ENCODE measurements at places on chromosomes 6 and 20.

DNA sequence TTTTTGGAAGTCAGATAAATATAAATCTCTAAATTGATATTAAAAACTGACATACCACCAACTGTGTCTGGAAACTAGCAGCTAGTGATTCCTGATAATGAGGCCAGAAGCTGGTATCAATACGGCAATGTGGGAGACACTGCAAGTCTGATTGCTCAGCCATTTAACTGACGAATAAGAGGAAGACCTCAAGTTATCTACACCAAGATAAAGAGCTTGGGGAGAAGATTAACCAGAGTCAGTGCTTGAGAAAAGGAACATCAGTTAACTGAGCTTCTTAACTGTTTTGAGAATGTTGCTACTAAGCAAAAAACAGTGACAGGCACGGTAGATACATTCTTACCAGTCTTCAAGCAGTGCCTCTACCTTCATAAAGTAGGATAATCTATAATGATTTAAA is 140.4 kb upstream of the TENT5A start:
- H3K27me3 ChIP-seq = no peaks in the 10 kb centered on the region
- H3K4me1 ChIP-seq = no peaks in the 10 kb centered on the region
- no peak for DNase-seq
- H3K36me3 ChIP-seq = no peaks in the 10 kb centered on the region

- no peaks in the 10 kb centered on the region for H3K36me3 ChIP-seq
- no peak overlapping the region for H3K4me3 ChIP-seq
- H3K27me3 ChIP-seq = no peaks in the 10 kb centered on the region
- no peak overlapping the region for H3K27ac ChIP-seq
Measured at GRCh38 chr6:111032484-111033140, 50.8 kb downstream of the RPF2 start.

- H3K4me3 ChIP-seq = no peak overlapping the region
- H3K4me1 ChIP-seq = no peaks in the 10 kb centered on the region
- peaks cover 25% of the 10 kb centered on the region for H3K27me3 ChIP-seq
- H3K27ac ChIP-seq = no peak overlapping the region
- no peaks in the 10 kb centered on the region for H3K36me3 ChIP-seq
Measured at GRCh38 chr6:6865611-6866010, 242.2 kb upstream of the RREB1 start.

DNA sequence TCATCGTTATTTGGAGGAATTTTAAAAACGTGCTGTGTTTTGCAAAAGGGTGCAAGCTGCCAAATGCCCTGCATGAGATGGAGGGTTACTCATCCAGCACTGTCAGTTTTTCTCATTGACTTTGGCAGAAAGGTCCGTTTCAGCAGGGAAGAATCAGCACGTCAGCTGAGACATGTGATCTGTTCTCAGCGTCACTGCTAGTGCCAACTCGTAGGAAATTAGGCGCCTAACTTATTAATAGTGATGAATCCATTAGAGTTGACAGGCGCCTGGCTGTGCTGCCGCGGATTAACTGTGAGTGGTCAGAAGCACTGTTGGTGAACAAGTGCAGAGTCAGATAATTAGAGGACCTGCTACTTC is 175.5 kb upstream of the FOXQ1 start:
- no peak overlapping the region for H3K27ac ChIP-seq
- H3K4me1 ChIP-seq = no peaks in the 10 kb centered on the region
- no peaks in the 10 kb centered on the region for H3K27me3 ChIP-seq
- DNase-seq = no peak

- no peak overlapping the region for H3K4me3 ChIP-seq
- DNase-seq = no peak
- peaks cover 61% of the 10 kb centered on the region for H3K4me1 ChIP-seq
- H3K27me3 ChIP-seq = no peaks in the 10 kb centered on the region
Measured at GRCh38 chr6:75275067-75275466, 9.5 kb downstream of the TMEM30A start.

DNA sequence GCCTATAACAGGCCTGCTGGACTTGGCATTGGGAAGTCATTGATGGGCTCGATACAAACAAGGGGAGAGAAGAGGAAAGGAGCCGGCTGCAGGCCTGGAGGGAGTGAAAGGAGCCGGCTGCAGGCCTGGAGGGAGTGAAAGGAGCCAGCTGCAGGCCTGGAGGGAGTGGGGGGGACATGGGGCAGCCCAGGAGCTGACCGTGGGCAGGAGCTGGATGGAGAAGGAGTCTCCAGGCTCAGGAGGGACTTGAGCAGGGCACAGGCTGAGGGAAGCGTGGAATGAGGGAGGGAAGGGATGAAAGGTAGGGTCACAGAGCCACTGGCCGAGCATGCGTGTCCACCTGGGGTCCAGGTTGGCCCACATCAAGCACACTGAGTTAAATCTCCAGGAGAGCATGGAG is 32.0 kb downstream of the RPP40 start:
- no peaks in the 10 kb centered on the region for H3K36me3 ChIP-seq
- no peak overlapping the region for H3K4me3 ChIP-seq
- H3K27me3 ChIP-seq = peaks cover 11% of the 10 kb centered on the region
- no peak for DNase-seq
- H3K27ac ChIP-seq = no peak overlapping the region

- H3K4me1 ChIP-seq = peaks cover 12% of the 10 kb centered on the region
- peaks cover 53% of the 10 kb centered on the region for H3K27me3 ChIP-seq
Measured at GRCh38 chr6:41153992-41154625, at the start of gene TREML1. TSS of gene TREML1 (minus strand) at chr6:41154347. CDS start at chr6:41154288, 59 bp downstream.

DNA sequence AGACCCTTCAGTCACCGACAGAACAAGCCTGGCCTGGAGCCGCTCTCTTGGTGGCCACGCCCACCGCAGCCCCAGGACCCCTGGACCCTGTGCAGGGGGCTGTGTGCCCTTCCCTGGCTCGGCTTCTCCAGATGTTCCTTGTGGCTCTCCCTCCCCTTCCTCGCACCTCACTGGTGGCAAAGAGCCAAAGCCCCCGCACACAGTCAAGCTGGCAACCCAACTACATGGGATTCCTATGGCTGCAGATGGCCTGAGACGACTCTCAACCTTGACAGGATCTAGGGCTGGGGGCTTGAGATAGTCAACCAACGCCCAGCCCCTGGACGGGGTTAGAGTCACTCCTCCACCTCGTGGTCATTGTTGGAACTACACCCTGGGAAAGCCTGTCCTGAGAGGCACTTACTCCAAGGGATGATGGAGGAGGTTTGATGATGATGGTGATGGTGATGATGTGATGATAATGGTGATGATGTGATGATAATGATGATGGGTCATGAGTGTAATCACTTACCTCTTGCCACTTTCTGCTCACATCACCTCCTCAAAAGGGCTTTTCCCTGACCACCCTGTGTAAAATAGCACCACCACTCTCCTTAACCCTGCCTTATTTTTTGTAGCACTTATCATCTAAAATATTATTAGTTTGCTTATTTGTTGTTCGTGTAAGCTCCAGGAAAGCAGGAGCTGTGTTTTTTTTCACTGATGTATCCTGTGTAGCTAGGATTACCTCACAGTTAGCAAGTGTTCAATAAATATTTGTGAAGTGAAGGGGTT is 278.4 kb downstream of the LRFN2 start:
- no peaks in the 10 kb centered on the region for H3K36me3 ChIP-seq
- peak; percentile 75 for DNase-seq
- no peaks in the 10 kb centered on the region for H3K4me1 ChIP-seq
- peak overlapping the region; percentile 61 for H3K27ac ChIP-seq
- no peak overlapping the region for H3K4me3 ChIP-seq

DNA sequence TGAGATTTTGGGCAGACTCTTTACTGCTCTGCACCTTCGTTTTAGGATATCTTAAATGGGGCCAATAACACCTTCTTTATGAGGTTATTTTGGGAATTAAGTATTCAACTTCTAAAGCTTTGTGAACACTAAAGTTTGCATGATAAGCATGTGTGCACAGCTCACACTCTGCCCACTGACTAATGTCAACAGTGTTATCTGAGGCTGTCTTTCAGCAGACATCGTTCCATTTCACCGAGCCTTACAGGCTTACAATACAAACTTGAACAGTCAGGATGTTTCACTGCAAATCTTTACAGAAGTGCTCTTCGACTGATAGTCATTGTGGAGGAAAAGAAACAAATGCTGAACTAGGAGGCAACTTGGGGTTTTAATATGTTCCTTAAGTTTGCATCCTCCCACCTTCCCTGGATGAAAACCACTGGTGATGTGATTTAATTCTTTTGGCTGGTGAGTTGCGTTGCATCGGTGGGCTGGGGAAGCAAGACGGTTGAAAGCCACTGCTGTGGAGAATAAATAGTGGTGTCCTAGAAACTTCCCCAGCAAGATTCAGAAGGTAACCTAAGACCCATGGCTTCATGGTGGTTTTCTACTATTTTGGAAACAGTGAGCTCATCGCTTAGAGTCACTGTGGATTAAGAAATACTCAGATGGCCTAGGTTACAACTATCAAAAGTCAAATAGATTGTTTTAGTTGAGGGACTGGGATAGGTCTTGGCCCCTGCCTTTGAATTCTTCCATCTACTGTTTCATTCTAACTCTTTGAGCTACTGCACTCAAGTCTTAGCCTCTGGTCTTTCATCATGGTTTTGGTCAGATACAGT is 167.2 kb upstream of the MAP3K7 start:
- no peaks in the 10 kb centered on the region for H3K36me3 ChIP-seq
- H3K27me3 ChIP-seq = peaks cover 8% of the 10 kb centered on the region
- no peak for DNase-seq
- H3K27ac ChIP-seq = no peak overlapping the region
- no peak overlapping the region for H3K4me3 ChIP-seq

GRCh38 chr20:3751675-3752385 is 15.7 kb downstream of the ADISSP start:
- H3K36me3 ChIP-seq = no peaks in the 10 kb centered on the region
- no peak overlapping the region for H3K27ac ChIP-seq
- peaks cover 15% of the 10 kb centered on the region for H3K4me1 ChIP-seq
- peak; percentile 71 for DNase-seq

GRCh38 chr6:84976526-84977362 is 212.3 kb upstream of the TBX18 start:
- H3K36me3 ChIP-seq = no peaks in the 10 kb centered on the region
- H3K27me3 ChIP-seq = no peaks in the 10 kb centered on the region
- DNase-seq = no peak
- no peak overlapping the region for H3K27ac ChIP-seq
- H3K4me1 ChIP-seq = no peaks in the 10 kb centered on the region

- no peak overlapping the region for H3K27ac ChIP-seq
- peaks cover 53% of the 10 kb centered on the region for H3K27me3 ChIP-seq
- H3K36me3 ChIP-seq = no peaks in the 10 kb centered on the region
- no peak for DNase-seq
- H3K4me3 ChIP-seq = no peak overlapping the region
Measured at GRCh38 chr6:3208098-3208774, 19.2 kb downstream of the TUBB2B start.

- no peaks in the 10 kb centered on the region for H3K4me1 ChIP-seq
- H3K4me3 ChIP-seq = no peak overlapping the region
Measured at GRCh38 chr6:97305414-97306066, 22.5 kb upstream of the MMS22L start.

GRCh38 chr6:1615151-1615852 is 5.6 kb downstream of the FOXC1 start:
- peaks cover 22% of the 10 kb centered on the region for H3K4me1 ChIP-seq
- DNase-seq = no peak
- no peak overlapping the region for H3K4me3 ChIP-seq
- H3K36me3 ChIP-seq = peaks cover 3% of the 10 kb centered on the region
- H3K27ac ChIP-seq = no peak overlapping the region

DNA sequence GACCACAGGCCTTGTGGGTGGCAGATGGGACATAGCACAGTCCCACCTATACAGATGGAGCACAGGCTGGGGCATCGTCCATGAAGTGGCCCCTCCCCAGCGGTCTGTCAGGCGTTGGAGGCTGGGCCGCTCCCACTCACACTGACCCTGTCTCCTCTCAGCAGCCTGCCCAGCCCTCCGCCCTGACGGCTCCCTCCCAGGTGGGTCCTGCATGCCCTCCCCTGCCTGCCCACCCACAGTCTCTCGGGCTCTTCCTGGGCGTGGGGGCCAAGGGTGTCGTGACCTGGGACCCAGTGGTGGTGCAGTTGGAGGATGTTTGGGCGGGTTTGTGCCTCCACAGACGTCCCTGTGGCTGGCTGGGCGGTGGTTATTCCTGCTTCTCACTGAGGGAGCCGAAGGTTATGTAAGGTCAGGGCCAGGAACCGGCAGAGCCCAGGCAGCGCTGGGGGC is 22.3 kb downstream of the COL20A1 start:
- no peak overlapping the region for H3K27ac ChIP-seq
- no peak for DNase-seq
- H3K36me3 ChIP-seq = no peaks in the 10 kb centered on the region
- H3K4me3 ChIP-seq = no peak overlapping the region
